ENCODE measurements at places on chromosomes 3 and 15.

DNA sequence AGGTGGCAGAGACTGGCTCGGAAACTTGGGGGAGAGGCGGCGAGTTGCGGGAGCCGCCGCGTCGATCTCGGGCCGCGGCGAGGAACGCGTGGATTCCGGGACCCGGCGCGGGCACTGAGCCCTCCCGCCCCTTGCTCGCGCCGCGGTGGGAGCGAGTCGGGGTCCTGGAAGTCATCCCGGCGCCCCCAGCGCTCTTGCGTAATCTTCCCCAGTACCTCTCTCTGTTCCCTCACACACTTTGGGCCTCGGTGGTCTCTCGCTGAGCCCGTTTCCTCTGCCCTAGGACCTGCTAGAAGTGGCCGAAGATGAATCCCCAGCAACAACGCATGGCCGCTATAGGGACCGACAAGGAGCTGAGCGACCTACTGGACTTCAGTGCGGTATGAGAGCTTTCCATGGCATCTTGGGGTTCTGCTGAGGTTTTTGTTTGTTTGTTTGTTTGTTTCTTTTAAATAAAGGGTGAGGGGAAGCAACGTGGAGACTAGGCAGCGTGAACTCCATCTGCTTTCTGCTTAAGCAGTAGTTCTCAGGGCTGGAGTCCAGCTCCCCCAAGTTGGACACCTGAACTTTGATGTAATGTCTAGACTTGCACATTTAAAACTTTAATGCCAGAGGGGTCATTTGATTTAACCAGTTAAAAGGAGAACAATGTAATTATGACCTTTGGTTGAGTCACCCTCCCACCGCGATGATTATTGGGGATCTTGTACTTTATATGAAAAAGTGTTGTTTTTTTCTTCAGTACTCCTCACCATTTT, 1.3 kb downstream of the TCF12 start:
- peak; percentile 43 for DNase-seq

- DNase-seq, result no peak
Measured at GRCh38 chr15:34699968-34700640, 54.7 kb downstream of the GJD2 start.

DNA sequence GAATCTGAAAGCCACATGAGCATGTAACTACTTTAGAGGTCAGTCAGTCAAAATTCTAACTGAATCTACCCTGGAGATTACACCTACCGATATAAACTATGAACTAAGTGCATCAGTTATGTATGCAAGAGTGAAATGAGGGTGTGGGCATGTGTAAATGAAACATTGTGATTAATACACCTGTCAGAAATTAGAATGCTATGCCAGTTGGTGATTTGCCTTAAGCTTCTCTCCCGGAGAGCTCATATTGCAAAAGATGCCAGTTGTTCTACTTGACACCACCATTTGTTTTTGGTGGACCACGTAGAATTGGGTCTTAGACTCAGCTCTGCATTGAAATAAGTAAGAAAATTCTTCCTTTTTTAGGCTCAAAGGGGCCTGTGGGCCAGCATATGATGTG, 91.0 kb upstream of the KBTBD8 start:
- no peak for DNase-seq

DNA sequence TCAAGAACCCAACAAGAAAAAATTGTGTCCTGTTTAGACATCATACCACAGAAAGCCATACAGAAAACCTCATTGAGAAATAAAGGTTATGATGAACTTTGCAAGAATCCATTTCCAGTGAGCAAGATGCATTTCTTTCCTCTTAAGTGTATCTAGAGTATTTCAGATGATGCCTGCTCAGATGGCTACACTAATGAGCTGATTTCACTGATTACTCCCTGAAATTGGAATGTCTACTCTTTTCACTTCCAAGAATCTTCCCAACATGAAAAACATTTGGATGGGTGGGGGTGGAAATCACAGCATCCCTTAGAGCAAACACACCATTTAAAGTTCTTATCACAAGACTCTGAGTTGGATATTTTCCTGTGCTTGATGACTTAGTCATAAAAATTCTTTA, 41.4 kb upstream of the IL12A start:
- no peak for DNase-seq

- no peak for DNase-seq
Measured at GRCh38 chr3:36488077-36488789, 107.9 kb downstream of the STAC start.

GRCh38 chr15:33641069-33641468, 327.2 kb upstream of the CHRM5 start:
- DNase-seq, result no peak

DNA sequence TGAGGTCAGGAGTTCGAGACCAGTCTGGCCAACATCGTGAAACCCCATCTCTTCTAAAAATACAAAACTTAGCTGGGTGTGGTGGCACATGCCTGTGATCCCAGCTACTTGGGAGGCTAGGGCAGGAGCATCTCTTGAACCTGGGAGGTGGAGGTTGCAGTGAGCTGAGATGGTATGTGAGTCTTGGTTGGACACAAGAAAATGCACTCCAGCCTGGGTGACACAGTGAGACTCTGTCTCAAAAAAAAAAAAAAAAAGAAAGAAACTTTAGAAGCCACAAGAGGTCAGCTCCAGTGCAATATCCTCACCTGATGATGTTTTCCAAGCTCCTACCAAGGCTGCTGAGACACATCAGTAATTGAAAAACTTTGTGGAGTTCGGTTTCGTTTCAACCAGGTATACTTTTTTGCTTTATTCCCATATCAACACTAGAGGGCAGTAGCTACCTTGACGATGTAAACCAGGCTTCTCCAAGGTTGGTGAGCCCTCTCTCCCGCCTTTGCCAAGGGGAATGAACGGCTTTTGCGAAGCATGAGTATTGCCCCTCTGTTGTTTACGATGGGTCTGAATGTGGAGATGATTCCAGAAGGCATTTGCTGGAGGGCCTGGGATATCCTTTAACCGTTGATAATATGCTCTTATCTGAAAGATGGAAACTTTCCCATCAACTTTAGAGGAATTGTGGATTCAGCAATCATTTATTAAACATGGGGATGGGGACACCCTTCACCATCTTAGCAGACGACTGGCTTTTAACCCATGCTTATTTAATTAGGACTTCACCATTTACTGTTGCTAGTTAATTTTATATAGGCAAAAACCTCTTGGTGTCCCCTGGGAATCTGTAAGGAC, 202.8 kb downstream of the SV2B start:
- DNase-seq, result peak; percentile 72

DNA sequence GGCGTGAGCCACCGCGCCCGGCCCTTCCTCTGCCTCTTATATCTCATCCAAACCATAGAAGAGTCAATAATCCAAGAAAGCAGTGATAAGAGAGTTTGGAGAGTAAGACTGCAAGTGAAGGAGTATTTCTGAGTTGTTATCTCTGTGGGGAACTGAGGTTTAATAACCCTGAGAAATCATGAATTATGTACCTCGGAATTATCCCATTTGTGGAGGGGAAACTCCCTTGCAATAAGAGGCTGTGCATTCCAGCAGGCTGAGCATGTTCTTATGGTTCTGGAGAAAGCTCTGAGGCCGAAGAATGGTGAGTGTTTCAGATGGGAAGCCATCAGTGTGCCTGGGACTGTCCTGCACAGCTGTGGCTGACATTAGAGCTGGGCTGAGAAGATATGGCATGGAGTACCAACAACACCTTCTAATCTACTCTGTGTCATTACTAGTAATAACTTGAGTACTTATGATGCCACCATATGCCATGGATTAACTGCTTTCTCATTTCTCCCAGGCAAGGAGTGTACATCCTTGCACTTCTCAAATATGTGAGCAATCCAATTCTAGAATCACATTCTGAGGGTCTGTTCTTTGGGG, 31.4 kb upstream of the NOX5 start:
- DNase-seq, result no peak

All from NCI-H187 (cell line).